ENCODE measurements at places on chromosomes 2 and 18.

- peak; percentile 50 for DNase-seq
These were observed 223.5 kb downstream of the UBE2E3 start for GRCh38 chr2:181203916-181204315.

DNA sequence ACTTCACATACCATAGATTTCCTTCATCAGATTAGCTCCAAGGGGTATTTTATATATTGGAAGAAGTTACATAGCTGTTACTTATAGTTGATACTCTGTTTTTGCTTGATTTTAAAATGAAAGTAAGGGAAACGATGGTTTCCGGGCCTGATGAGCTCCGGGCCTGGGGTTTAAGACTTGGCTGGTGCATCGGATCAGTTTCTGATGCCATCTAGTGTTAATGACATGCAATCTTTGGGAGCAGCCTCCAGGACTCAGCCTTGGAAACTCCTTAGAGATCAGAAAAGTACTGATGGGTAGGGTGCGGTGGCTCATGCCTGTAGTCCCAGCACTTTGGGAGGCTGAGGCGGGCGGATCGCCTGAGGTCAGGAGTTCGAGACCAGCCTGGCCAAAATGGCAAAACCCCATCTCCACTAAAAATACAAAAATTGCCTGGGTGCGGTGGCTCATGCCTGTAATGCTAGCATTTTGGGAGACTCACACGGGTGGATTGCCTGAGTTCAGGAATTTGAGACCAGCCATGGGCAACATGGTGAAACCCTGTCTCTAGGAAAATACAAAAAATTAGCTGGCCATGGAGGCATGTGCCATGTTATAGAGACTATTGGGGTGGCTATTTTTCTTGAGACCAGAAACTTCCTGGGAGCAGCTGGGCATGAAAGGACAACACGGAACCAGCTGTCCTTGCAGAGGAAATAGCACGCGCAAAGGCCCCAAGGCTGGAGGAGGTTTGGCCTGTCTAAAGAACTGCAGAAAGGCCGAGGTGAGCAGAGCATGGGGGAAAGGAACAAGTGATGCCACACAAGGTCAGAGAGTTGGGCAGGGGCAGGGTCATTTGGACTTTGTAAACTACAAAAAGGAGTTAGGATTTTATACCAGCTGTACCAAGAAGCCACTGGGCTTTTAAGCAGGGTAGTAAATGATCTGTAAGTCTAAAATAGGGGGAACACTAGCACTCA is 46.9 kb upstream of the CNOT11 start:
- peak; percentile 87 for DNase-seq

GRCh38 chr2:207318181-207318628 is 152.5 kb upstream of the KLF7 start:
- no peak for DNase-seq

DNA sequence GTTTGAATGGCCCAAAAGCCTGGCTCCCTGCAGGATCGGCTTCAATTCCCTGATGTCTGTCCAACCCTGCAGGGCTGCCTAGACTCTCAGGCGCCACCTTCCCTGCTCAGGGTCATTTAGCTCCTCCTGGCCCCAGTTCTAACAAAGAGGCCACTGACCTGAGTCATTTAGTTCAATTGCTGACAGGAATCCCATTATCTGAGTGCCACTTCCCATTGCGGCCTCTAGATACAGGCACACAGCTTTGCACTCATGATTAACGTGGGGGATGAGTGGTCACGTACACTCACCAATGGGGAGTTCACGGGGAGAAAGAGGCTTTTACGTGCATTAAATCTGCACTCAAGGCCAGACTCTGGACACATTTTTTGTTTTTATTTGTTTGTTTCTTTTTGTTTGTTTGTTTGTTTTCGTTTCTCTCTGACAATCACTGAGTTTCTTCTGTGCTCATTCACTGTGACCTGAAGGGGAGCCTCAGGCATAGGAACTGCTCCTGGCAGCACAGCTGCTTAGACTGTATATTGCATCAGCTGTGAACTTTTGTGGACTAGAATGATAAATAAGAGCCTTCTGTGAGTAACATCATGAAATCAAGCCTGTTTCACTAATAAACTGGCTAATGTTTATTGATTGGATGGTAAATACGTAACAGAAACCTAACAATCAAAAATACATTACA is 118.9 kb upstream of the CTNNA2 start:
- DNase-seq, result peak; percentile 27

GRCh38 chr18:48728204-48728833 is 189.5 kb downstream of the CTIF start:
- DNase-seq, result peak; percentile 99

DNA sequence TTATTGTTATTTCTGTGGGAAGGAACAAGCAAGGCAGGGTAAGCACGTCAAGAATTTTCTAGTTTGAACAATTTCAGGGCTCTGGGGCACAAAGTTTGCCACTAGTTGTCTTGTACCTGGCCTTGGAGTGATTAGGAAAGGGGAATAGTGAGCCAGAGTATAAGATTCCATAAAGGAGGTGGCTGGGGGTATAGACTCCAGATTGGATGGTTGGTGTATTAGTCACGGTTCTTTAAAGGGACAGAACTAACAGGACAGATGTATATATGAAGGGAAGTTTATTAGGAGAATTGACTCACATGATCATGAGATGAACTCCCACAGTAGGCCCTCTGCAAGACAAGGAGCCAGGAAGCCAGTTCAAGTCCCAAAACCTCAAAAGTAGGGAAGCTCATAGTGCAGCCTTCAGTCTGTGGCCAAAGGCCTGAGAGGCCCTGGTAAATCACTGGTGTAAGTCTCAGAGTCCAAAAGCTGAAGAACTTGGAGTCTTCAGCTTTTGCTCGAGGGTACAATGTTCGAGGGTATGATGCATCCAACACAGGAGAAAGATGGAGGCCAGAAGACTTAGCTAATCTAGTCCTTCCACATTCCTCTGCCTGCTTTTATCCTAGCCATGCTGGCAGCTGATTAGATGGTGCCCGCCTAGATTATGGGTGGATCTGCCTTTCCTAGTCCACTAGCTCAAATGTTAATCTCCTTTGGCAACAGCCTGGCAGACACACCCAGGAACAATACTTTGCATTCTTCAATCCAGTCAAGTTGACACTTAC is 31.5 kb upstream of the PTPRM start:
- peak; percentile 76 for DNase-seq

- no peak for DNase-seq
These were observed 20.8 kb downstream of the CRIM1 start for GRCh38 chr2:36376319-36376765.

- no peak for DNase-seq
These were observed 86.6 kb downstream of the COL5A2 start for GRCh38 chr2:189092936-189093335.

- DNase-seq, result peak; percentile 82
These were observed 60.7 kb downstream of the DGKD start for GRCh38 chr2:233414777-233415570.

DNA sequence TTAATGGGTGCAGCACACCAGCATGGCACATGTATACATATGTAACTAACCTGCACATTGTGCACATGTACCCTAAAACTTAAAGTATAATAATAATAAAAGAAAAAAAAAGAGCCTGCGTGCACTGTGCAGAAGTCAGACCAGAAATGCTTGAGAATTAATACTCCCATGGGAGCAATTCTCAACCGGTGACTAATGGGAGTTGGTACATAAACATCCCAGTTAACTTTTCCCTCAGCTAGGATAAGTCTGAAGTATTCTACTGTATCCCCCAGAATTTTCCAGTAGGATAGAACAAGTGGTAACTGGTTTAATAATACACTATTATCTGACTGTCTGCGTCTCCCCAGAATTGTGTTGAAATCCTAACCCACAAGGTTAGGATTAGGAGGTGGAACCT is 113.6 kb upstream of the COL5A2 start:
- no peak for DNase-seq

DNA sequence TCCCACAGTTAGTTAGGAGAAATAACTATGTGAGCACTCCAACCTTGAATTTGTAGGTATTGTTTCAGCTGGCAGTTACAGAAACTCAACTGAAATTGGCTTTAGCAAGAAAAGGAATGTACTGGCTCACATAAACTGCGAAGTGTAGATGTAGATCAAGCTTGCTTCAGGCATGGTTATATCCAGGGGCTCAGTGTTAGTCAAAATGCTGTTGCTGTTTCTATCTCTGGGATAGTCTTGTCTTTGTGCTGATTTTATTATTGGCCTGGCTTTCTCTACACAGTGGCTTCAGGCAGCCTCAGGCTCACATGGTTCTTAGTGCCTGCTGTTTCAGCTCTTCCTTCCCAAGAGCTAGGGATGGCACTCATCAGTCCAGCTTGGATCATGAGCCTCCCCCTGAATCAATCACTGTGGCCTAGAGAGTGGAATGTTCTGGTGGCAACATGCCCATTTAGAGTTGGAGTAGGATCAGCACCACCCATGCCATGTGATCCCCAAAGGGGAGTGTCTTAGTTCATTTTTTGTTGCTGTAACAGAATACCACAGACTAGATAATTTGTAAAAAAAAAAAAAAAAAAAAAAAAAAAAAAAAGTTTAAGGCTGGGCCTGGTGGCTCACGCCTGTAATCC is 69.1 kb upstream of the FOXI3 start:
- DNase-seq, result peak; percentile 35

DNA sequence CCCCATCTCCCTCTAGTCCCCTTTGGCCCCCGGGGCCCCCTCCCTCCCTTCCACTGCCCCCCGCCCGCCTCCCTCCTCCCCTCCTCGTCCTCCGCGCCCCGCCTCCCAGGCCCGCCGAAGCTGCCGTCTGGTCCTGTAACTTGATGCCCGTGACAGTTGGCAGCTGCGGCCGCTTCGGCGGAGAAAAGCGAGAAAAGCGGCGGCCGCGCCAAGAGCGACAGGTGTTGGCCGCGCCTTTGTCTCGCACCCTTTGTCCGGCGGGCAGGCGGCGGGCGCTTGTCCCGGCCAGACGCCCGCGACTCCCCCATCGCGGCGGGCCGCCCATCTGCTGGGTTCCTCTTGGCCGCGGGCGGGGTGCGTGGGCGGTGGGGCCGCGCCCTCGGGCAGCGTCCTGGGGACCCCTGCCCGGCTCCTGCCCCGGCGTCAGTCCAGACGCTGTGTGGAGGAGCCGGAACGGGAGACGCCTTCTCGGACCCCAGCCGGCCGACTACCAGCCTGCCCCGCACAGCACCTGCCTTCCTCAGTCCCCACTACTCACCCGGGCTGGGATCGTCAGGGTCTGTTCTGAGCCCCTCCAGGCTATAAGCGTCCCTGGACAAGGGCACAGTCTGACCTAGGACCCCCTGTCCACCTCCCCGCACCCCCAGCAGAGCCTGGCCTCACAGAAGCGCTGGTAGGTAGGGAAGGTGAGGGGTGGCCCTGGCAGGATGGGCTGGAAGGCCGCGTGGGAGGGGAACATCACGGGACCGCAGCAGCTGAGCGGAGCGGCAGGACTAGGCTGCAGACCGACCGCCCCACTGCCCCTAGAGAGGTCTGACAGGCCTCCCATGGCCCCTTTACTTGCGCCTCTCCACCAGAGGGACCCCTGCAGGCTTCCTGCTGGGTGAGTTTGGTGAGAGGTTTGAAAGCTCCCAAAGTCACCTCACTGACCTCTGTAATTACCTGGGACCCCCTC is 1.2 kb upstream of the HES6 start:
- no peak for DNase-seq

- no peak for DNase-seq
These were observed 141.7 kb upstream of the B3GNT2 start for GRCh38 chr2:62054029-62054791.

- DNase-seq, result peak; percentile 88
These were observed 45.2 kb upstream of the GLS start for GRCh38 chr2:190835303-190835930.

GRCh38 chr18:10822456-10822855 is 296.6 kb downstream of the NAPG start:
- DNase-seq, result no peak

DNA sequence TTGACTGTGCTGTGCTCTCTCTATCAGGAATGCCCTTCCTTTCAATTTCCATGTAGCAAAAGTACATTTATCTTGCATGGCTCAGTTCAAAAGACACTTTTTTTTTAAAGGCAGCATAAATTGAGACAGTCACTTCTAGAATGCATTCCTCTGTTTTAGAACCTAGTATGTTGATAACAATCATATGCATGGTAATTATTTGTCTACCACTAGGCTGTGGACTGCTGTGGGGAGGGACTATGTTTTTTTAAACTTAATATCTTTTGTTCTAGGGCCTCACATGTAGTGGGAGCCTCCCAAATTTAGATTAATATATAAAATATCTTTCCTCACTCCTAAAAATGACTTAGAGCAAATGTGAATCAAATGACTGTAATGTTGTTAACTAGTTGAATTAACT is 269.9 kb downstream of the MEIS1 start:
- no peak for DNase-seq

GRCh38 chr2:183532514-183532913 is 408.3 kb downstream of the NUP35 start:
- no peak for DNase-seq

DNA sequence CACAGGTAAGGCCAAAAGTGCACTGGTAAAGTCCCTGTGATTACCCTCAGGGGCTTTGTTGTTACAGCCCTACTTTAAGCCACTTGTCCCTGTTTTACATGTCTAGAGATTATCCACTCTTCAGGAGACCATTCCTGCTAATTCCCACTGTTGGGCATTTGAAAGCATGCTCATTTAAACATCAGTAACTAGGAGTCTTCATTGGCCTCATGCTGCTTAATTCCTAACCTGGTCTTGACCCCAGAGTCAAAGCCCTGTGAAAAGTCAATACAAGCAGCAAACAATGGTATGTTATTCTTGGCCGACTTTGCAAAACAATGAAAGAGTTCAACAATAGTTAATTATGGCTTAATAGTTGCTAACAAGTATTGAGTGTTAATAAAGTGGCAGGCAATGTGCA is 23.2 kb downstream of the AFF3 start:
- no peak for DNase-seq

DNA sequence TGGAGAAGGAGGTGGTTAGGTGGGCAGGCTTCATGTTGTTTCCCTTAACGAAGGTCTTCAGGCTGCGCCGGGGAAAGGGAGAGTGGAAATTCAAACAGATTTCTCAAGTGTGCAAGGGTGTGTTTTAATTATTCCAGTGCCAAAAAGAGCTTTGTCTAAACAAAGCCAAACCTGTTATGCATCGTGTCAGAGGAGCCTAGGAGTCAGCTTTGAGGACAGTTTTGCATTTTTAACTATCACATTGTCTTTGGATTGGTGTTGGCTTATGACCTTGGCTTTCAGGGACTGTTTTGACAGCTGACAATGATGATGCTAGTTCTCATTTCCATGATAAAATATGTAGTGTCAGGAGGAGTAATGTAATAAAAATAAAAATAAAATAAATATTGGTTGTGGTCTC is 144.8 kb downstream of the LDLRAD4 start:
- no peak for DNase-seq

DNA sequence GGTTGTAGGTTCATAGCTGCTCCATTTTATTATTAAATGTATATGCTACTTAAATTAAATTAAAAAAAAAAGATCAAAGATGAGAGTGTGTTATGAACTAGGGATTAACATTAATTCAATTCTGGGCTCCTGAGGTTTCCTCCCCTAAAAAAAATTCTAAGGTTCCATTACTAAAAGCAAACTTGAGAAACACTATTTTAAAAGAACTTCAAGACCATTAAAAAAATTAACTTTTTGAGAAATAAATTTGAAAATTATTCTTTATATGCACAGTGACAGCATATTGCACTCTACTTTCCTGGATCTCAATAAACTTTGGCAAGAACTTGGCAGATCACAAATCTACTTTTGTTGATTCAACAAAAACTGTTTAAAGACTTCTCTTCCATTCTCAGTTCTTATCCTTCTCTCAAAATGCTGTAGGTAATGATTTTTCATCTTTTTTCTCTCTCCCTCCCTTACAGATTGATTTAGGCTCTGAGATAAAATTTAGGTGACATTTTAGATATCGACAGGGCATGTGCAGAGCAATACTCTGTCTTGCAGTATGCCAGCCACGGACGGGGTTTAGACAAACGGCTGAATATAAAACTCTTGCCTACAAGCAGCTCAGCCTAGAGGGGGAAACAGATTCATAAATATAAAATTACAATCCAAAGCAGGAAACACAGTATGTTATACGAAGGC is 592 bp upstream of the MARS2 start:
- DNase-seq, result no peak
